ENCODE measurements at places on chromosomes 16 and 17. TPM values are rescaled to one million over a fixed set of nuclear protein-coding genes. Genes with fewer than 3 reads are reported as not detected.

SLC9A5 gene
- polyA plus RNA-seq = 0.75 TPM

CNTNAP4 gene
- polyA plus RNA-seq = not detected

USP43 gene
- polyA plus RNA-seq = not detected

ACSM5 gene
- polyA plus RNA-seq = not detected

CDRT15 gene
- not detected for polyA plus RNA-seq

TIMP2 gene
- polyA plus RNA-seq = 0.34 TPM

MAPT gene
- polyA plus RNA-seq = not detected

DPEP2 gene
- 45.3 TPM for polyA plus RNA-seq

IRX5 gene
- polyA plus RNA-seq = not detected

AOC2 gene
- polyA plus RNA-seq = not detected
